ENCODE measurements at places on chromosomes 13 and 19. TPM values are rescaled to one million over a fixed set of nuclear protein-coding genes. Genes with fewer than 3 reads are reported as not detected.

- no peak for DNase-seq
These were observed at the start of gene C19orf38 for GRCh38 chr19:10848230-10848856. Gene C19orf38 (plus strand): TSS chr19:10848415. CDS start chr19:10848509, 94 bp downstream.

- no peak for DNase-seq
These were observed 321.1 kb downstream of the RBM26 start for GRCh38 chr13:79084802-79085424.

DNA sequence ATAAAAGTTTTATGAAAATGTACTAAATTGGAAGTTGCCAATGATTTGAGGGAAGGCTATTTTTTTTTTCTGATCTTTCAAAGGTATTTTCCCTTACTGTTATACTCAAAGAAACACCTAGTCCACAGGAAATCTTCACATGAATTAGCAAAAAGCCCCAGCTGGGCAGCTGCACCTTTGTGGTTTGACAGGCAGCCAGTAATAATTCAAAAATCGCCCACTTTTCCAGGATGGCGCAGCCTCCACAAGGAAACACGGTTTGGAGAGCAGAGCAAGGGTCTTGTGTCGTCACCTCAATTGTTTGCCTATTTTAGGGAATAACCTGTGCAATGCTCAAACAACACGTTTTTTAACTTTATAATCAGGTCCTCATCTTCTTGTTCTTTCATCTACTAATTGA, 324.9 kb upstream of the GPC6 start:
- DNase-seq, result no peak

DNA sequence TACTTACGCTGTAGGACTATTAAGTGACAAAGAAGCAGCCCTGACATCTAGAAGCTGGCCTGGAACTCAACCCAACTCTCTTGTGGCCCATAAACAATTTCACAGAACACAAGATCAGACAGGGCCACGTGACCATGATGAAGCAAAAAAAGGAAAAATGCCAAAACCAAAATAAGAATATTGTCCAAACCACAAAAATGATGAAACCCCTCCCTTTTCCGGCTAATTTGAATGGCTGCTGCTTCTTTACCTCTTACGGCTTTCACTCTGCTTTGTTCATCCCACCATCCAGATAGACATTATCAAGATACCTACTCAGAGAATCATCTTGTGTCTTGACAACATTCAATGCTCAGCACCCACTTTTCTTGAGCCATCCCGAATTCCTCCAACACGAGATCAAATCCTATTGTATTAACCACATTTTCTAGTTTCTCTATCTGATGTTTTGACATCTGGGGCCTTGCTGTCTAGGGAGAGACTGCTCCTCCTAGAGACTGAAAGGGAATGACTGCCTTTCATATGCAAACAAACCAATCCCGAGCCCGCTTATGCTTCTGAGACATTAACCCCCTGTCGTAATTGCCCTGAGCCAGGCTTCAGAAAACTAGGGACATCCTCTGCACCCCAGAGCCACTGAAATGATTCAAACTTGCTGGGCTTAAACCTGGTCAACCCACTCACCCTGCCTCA, 186.3 kb downstream of the TDRD3 start:
- DNase-seq, result no peak

GRCh38 chr19:50829801-50830200, 3.6 kb downstream of the KLK15 start:
- no peak for DNase-seq

DNA sequence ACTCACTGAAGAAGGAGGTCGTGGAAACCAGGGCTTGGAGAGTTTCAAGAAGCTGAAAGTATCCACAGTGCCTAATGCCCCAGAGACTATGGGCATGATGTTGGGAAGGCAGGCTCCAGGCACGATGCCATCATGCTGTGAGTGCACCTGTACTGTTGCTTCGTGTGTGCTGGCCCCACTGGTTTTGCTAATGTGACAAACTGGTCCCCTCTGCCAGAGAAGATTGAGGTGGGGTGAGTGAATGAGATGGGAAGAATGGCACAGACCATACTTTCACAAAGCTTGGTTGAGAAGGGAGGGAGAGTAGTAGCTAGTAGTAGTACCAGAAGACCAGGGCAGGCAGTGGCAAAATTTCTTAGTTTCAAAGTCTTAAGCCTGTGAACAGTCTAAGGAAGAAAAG, 19.0 kb upstream of the POP4 start:
- no peak for DNase-seq

DNA sequence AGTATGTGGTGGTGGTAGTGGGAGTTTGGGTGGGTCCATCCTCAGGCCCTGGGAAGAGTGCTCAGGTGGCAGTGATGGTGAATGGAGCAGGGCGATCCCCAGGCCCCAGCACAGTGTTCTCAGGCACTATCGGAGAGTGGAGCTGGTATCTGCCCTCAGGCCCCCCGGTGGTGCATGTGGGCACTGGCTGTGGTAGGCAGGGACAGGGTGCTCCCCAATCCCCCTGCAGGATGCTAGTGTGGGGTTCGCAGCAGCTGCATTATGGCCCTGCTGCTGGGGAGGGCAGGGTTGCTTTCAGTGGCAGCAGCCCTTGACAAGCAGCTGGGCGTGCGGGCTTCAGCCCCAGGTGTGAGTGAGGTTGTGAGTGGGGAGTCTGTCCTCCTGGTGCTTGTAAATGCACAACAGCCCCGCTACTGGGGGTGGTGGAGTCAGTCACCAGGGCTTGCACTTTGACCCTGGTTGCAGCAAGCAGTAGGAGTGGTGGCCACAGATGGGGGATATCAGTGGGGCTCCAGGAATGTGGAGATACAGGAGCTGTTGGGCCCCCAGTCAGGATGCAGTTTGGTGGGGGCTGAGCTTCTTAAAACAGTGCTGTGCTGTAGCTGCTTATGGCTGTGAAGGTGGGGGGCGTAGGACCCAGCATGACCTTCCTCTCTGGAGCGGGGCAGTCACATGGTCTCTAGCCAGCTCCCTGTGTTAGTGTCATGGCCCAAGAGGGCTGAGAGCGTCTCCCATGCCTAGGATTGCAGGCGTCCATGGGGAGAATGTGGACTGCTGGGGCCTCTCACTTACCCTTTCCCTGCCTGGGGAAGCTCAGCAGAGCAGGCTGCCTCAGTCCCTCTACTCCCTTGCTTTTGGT, 38.7 kb upstream of the ARHGEF7 start:
- no peak for DNase-seq

DNA sequence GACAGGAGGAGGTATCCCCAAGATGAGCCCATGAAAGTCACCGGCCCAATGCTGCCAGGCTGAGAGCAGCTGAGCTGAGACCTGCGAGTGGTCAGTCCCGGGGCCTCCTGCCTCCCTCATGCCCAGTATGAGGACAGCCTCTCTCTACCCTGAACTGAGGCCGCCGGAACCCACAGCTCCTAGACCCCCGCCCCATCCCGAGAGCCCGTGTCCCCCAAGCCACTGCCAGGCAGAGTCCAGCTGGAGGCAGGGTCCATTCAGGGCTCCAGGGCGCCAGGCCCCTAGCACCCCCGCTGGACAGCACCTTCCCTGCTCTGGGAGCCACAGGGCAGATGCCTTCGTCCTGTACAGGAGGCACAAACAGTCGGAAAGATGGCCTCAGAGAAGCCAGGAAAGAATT, 38.7 kb downstream of the MLLT1 start:
- no peak for DNase-seq

DNA sequence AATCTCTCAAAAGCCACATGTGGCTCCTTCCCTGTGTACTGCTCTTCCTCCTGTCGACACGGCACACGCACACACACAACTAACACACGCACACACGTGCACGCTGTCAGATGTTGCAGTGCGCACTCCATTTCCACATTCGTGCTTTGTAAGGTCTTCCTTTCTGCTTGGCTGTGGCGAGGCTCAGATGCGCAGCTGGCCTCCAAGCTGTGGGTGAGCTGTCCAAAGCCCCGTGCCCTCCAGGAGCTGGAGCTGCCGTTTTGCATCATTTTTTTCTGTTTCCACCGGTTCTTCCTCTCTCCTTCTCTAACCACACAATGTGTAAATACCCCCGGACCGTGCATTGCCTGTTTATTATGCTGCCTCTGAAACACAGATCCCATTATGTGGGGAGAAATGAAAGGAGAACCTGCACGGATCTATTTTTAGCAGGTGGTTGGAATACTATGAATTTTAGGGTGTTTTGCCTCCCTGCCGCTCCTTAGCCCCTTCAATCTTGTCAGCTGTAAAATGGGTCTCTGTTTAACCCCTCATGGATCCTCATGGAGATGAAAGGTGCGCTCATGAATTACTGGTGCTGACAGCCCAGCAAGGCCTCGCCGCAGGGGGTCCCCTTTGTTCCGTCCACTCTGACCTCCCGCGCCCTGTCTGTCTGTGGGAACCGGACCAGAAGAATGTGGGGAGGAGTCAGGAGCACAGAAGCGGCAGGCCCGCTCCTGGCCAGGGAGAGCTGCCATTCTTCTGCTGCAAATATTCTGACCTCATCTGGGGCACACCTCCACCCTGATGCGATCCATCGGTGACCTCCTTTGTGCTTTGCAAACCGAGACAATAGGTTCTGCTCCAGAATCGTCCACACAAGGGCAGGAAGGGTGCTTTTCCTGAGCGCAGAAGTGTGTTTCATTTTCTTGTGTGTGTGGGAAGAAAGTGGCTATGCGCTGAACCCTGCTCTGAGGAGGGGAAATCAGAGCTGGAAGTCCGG, 137.7 kb downstream of the SOX1 start:
- no peak for DNase-seq

- no peak for DNase-seq
These were observed 27.2 kb downstream of the ADPRHL1 start for GRCh38 chr13:113425941-113426590.

Gene SIGLEC10
- not detected for total RNA-seq

Gene SH2D3A
- 119 TPM for total RNA-seq

Gene GPR12
- not detected for total RNA-seq

Gene DHRS12
- total RNA-seq, result 9.8 TPM

Gene FUZ
- 2.0 TPM for total RNA-seq

Gene IGSF23
- not detected for total RNA-seq

Gene MED26
- total RNA-seq, result 9.6 TPM

All from HT-29 (cell line).